ENCODE measurements at places on chromosomes 11 and 22.

DNA sequence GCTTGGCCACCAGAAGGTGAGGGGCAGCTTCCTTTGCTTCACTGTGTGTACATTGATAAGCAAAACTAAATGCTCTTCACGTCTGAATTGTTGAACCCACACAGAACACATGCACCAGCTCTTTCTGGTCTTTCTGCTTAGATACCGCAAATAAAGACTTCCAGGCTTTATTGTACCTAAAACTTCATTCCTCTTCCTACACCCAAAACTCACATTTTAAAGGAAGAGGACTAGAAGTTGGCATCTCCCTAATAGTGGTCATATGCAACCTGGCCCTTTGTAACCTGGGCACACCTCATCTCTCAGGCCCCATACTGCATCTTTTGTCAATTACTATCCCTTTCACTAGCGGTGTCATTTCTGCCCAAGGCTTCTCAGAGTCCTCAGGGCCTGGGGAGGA is 5.9 kb downstream of the SLC17A6 start:
- no peak for DNase-seq

- no peak for DNase-seq
Measured at GRCh38 chr22:44586351-44586990, 88.4 kb upstream of the RTL6 start.

DNA sequence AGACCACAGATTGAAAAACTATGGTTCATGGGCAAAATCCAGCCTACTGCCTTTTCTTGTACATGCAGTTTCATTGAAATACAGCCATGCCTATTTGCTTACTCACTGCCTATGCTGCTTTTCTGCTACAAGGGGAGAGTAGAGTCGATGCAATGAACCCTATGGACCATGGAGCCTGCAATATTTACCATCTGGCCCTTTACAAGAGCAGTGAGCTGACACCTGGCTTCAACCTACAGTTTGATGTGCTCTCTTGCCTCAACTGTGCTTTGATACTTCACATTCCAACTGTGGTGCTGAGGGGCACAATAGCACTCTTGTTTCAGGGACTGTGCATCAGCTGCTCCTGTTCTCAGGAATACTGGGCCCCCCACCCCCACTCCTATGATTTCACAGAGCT is 239.5 kb upstream of the SORL1-AS1 start:
- DNase-seq: peak; percentile 70

- no peak for DNase-seq
Measured at GRCh38 chr22:46033256-46034200, 56.6 kb upstream of the WNT7B start.

DNA sequence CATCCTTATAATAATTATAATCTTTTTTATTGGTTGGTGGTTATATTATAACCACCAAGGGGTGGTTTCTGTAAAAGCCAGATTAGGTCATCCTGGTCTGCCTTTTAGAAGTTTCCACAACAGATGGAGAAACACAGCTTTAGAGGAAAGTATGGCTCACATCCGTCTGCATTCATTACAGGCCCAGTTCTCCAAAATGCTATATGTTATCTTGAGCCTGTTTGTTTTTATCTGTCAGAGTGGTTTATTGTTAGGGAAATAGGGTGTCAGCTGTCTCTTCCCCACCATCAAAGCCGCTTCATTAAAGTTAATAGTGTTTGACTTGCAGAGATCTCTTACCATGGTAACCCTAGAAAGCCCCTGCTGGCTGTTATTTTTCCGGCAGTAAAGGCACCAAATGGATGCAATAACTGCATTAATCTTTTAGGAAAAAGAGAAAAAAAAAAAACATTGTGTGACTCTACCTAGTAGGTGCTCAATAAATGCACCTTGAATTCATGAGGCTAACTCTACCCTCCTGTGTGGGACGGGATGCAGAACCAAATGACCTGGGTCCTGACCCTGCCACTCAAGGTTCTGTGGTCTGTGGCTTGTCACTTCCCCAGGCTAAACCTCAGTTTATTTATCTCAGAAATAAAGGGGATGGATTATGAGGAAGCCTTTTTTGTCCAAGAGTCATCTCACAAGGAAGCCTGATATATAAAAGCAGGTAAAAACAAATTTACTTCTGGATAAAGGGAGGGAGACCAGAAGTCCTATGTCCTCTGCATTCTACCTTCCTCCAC is 118.3 kb downstream of the WT1 start:
- DNase-seq: no peak

GRCh38 chr22:25202290-25202921 is 2.7 kb downstream of the CRYBB3 start:
- no peak for DNase-seq

GRCh38 chr11:82004537-82005213 is 729.0 kb downstream of the FAM181B start:
- no peak for DNase-seq

DNA sequence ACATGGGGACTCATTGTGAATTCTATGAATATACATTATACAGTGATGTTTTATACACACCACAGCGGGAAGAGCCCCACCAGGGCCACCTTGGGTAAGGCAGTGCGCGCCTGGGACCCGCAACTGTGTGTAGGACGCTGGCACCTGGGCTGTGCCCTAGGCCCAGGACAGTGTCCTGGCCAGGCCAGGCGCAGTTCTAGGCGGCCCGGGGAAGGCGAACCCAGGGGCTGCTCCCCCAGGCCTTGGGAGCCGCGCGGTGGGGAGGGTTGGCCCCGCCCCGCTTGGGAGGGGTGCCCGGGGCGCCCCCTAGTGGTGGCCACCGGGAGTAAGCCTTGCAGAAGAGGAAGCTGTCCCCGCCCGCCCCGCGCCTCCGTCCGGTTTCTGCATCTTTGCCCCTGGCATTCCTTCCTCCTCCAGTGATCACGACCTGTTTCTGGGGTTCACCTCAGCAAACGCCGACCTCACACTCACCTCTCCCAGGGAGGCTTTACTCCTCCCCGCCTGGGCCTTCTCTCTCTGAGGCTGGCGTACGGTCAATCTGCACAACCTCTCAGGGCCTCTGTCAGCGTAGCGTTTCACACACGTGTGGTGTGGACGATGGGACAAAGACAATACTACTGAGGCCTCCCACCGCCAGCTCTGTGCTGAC is 9.5 kb upstream of the EHD1 start:
- no peak for DNase-seq

- DNase-seq: no peak
Measured at GRCh38 chr11:84947970-84948580, 679.1 kb downstream of the DLG2 start.

DNA sequence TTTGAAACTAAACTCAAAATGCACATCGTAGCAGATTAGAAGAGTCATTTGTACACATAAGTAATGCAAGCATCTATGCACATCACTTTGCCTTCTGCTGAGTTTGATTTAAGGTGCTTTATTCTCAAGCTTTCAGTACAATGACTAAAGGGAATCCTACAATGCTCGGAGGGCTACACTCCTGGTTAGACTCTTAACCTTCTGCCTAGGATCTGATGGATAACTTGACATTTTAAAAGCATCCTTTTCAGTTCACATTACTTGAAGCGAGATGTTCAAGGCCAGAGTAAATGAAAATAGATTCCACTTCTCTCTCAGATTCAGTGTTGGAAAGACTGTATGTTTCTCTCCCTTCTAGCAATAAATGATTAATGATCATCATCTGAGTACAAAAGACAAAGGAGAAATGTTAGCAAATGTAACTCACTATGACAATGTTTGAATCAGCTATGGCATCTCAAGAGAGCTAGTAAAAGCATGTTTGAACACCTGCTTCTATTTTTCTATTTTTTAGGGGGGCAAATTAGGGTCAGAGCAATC is 259.2 kb upstream of the ANO3 start:
- no peak for DNase-seq

GRCh38 chr11:67631411-67631810 is 1.7 kb upstream of the NUDT8 start:
- no peak for DNase-seq

- DNase-seq: no peak
Measured at GRCh38 chr22:42907404-42908373, 50.6 kb upstream of the ARFGAP3 start.

DNA sequence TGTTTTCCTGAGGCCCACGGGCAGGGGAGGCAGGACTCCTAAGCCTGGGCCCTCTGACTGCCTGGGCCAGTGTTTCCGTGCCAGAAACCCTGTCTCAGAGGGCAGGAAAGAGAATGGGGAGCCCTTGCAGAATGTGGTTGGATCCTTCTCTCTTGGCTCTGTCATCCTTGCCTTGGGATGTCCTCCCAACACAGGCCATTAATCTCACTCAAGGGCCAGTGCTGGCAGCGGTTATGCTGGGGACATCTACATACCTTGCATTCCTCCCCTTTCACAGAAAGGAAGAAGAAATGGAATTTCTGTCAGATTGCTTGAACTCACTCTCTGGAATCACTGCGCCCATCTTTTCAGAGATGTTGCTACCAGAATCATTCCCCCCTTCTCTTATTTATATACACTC is 296.9 kb downstream of the KIRREL3 start:
- no peak for DNase-seq

DNA sequence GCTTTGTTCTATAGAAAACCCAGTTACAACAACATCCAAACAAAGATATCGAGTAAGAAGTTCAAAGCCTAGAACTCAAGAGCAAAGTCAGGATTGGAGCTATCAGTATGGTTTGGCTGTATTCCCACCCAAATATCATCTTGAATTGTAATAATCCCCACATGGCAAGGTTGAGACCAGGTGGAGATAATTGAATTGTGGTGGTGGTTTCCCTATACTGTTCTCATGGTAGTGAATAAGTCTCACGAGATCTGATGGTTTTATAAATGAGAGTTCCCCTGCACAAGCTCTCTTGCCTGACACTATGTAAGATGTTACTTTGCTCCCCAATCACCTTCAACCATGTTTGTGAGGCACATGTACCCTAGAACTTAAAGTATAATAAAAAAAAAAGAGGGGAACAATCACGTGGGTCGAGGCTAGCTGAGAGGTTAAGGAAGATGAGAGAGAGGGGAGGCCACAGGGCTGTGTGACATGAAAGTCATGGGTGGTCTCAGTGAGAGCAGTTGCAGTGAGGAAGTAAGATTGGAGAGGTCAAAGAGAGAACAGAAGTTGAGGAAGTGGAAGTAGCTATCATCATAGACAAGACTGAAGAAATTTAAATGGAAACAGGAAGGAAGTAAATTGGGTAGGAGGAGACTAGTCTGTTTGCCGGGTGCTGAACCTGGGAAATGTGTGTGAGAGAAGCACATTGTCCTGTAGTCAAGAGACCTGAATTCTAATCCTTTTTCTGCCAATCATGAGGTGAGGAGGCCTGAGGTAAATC is 80.1 kb upstream of the CD44 start:
- no peak for DNase-seq

Measured in esophagus muscularis mucosa (tissue), 4 donors.